ENCODE measurements at places on chromosomes 2 and 18.

DNA sequence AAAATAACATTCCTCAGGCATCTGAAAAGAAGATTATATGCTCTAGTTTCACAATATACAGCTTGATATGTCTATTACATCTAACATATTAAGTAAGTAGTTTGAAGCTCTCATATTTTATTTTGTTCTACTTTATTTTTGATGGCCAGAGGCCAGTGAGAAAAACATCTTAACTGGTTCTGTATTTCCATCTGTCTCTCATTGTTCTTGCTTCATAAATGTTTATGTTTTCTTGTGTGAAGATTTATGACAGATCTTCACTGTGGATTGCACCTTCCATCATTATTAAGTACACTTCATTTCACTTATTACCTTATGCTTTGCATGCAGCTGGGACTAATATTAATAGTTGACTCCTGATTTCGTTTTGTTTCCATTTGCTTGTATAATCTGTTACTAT, 511.2 kb downstream of the TSN start:
- DNase-seq: no peak

DNA sequence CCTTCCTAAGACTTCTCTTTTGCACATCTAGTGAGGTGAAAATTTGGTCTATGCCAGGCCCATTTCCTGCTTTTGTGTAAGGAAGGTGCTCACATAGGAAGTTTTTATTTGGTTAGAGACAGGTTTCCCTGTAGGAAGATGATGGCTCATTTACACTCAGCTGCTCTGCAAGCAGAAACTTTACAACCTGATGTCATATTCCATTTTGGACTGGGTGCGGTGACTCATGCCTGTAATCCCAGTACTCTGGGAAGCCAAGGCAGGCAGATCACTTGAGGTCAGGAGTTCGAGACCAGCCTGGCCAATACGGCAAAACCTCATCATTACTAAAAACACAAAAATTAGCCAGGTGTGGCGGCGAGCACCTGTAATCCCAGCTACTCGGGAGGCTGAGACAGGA, 35.8 kb downstream of the CASP10 start:
- DNase-seq: no peak

- DNase-seq: no peak
Measured at GRCh38 chr18:22556222-22557167, 138.8 kb upstream of the CTAGE1 start.

GRCh38 chr2:17583166-17583565, 42.7 kb downstream of the VSNL1 start:
- DNase-seq: no peak

DNA sequence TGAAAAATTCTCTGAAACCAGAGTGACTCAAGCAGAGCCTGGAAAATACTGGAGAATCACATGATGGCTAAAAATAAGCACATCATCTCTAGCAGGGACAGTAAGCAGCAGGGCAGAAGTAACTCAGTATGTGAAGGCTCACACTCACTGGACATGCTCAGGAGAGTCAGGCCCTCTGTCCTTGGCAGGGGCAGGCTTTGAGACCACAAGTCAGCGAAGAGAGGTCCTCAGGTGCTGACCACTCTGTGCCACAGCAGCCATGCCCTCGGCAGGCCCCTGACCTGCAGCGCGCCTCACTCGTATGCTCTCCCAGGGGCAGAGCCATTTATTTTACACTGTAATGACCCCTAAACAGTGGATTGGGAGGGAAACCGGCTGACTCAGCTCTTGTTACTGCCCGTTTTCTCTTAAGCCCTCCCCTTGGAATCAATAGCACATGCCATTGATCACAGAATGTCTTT, 76.8 kb downstream of the MAPRE2 start:
- DNase-seq: no peak

DNA sequence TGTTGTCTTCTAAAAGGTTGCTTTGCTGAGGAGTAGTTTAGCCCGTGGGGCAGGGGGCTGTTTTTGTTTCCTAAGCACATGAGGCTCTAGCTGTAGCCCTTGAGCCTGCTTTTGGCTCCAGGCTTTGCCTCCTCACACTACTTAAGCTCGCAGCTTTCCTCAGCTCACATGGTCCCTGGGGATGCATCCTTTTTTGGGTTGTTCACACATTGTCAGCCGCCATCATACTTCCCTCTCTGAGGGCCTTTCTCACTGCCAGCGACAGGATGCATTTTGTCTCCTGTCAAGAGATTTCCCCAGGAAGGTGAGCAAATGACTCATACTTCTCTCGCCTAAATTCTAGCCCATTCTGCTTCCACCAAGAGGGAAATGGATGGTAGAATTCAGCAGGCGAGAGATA, 279.5 kb upstream of the PKDCC start:
- no peak for DNase-seq

- no peak for DNase-seq
Measured at GRCh38 chr18:10482363-10482984, 28.0 kb downstream of the APCDD1 start.

DNA sequence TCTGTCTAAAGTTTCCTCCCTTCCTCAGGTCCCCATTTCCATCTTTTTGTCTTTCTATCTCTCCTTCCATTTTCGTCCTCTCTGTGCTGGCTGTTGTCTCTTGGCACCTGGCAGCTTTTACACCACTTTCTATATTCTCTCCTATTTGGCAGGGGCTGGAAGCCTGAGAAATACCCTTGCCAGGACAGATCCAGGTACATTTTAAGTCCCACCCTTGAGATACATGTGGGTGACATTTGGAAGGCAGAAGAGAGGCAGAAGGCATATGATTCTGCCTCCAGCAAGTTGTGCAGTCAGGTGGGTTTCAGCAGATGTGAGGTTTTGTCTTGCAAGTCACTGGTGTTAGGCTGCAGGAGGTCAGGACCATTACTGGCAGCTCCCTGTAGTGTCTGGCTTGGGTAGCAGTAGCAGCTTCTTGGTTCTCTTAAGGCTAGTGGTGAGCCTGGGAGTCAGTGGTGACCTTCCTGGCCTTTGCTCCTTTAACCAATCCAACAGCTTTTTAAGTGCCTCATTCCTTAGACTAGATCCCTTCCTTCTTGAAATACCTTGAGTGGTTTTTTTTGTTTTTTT, 90.1 kb downstream of the CAPN13 start:
- DNase-seq: no peak

Data from activated CD8-positive, alpha-beta memory T cell treated with anti-CD3 and anti-CD28 coated beads for 4 hours (primary cell).